Bronchial epithelial cell (primary cell): ENCODE measurements at places on chromosomes 3 and 15. TPM values are rescaled to one million over a fixed set of nuclear protein-coding genes. Genes with fewer than 3 reads are reported as not detected.

RAB6B gene
- total RNA-seq: under 0.01 and 0.13 TPM in 2 replicates

GREM1 gene
- 0.13 and 3.7 TPM in 2 replicates for total RNA-seq

PLSCR4 gene
- total RNA-seq: under 0.01 and 0.26 TPM in 2 replicates

FEZF2 gene
- total RNA-seq: not detected in 2 replicates

USP3 gene
- 83.2 and 83.3 TPM in 2 replicates for total RNA-seq

ZNF385D gene
- under 0.01 TPM in 1 of 2 replicates, not detected in the other for total RNA-seq

CORO2B gene
- under 0.01 TPM in 1 of 2 replicates, not detected in the other for total RNA-seq

IMPG2 gene
- under 0.01 and 0.13 TPM in 2 replicates for total RNA-seq

GABRR3 gene
- not detected in 2 replicates for total RNA-seq

HTR3E gene
- total RNA-seq: not detected in 2 replicates

ZBTB47 gene
- 5.8 and 7.6 TPM in 2 replicates for total RNA-seq

C2CD4A gene
- total RNA-seq: 0.53 and 1.3 TPM in 2 replicates

OR5K2 gene
- total RNA-seq: not detected in 2 replicates

TNNC1 gene
- 0.26 and 1.2 TPM in 2 replicates for total RNA-seq

HACD3 gene
- 29.2 and 60.8 TPM in 2 replicates for total RNA-seq

TMC3 gene
- total RNA-seq: not detected in 2 replicates
